ENCODE measurements at places on chromosomes 5 and 9. TPM values are rescaled to one million over a fixed set of nuclear protein-coding genes. Genes with fewer than 3 reads are reported as not detected.

GRCh38 chr5:34522599-34523386, 133.3 kb upstream of the RAI14 start:
- H3K4me3 ChIP-seq, result no peak overlapping the region
- DNase-seq, result peak; percentile 82
- H3K36me3 ChIP-seq, result no peaks in the 10 kb centered on the region
- H3K27me3 ChIP-seq, result no peaks in the 10 kb centered on the region

- no peak overlapping the region for H3K4me3 ChIP-seq
- no peaks in the 10 kb centered on the region for H3K4me1 ChIP-seq
- no peaks in the 10 kb centered on the region for H3K36me3 ChIP-seq
- DNase-seq, result no peak
- H3K27ac ChIP-seq, result no peak overlapping the region
- H3K27me3 ChIP-seq, result no peaks in the 10 kb centered on the region
These were observed 2.0 kb downstream of the SLC6A19 start for GRCh38 chr5:1203311-1203967.

TAS2R1 gene
- not detected for total RNA-seq

GRCh38 chr5:169176709-169177694, 123.9 kb downstream of the SLIT3 start:
- no peaks in the 10 kb centered on the region for H3K27me3 ChIP-seq
- DNase-seq, result no peak
- no peaks in the 10 kb centered on the region for H3K4me1 ChIP-seq

- H3K4me1 ChIP-seq, result peaks cover 4% of the 10 kb centered on the region
- no peaks in the 10 kb centered on the region for H3K36me3 ChIP-seq
- no peak overlapping the region for H3K27ac ChIP-seq
- no peak for DNase-seq
- no peak overlapping the region for H3K4me3 ChIP-seq
- no peaks in the 10 kb centered on the region for H3K27me3 ChIP-seq
These were observed 76.6 kb downstream of the PTPDC1 start for GRCh38 chr9:94160594-94161501.

GRCh38 chr5:41270423-41271251, 57.3 kb upstream of the C6 start:
- H3K36me3 ChIP-seq, result no peaks in the 10 kb centered on the region
- H3K27ac ChIP-seq, result no peak overlapping the region
- H3K27me3 ChIP-seq, result no peaks in the 10 kb centered on the region
- H3K4me1 ChIP-seq, result no peaks in the 10 kb centered on the region
- no peak overlapping the region for H3K4me3 ChIP-seq

DNA sequence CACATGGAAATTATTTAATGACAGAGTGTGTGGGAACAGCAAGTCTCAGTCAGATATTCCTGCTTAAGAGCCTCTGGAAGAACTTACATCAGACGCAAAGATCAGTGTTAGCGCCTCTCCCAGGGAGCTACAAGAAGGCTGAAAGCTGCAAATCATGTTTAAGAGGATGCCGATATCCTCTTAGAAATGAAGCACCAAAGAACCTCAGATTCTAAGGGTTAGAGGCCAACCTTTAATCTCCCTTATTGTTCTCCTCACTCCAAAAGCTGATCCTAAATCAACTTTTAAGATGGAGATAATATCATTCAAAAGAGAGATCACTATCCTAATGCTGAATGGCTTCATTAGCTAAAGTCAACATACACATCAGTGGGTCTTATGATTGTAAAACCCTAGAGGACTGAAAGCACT, 160.6 kb downstream of the NFIB start:
- no peaks in the 10 kb centered on the region for H3K36me3 ChIP-seq
- DNase-seq, result no peak
- no peak overlapping the region for H3K4me3 ChIP-seq

DNA sequence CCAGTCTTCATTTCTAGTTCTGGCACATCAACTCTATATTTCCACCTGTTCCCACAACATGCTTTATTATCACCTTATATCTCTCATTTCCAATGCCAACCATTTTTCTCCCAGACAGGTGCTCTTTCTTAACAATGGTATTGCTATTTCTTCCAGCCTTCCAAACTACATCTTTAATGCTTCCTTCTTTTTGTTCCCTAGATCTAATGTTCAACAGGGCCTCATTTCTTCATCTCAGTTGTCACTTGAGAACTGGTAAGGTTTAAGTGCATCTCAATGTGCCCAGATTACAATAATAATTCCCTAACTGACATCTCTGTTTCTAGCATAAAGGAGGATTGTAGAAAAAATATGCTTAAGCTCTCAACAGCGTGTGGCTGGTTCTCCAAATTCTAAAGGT, 272.6 kb downstream of the COX7C start:
- no peaks in the 10 kb centered on the region for H3K4me1 ChIP-seq
- no peak overlapping the region for H3K27ac ChIP-seq
- no peaks in the 10 kb centered on the region for H3K27me3 ChIP-seq

DNA sequence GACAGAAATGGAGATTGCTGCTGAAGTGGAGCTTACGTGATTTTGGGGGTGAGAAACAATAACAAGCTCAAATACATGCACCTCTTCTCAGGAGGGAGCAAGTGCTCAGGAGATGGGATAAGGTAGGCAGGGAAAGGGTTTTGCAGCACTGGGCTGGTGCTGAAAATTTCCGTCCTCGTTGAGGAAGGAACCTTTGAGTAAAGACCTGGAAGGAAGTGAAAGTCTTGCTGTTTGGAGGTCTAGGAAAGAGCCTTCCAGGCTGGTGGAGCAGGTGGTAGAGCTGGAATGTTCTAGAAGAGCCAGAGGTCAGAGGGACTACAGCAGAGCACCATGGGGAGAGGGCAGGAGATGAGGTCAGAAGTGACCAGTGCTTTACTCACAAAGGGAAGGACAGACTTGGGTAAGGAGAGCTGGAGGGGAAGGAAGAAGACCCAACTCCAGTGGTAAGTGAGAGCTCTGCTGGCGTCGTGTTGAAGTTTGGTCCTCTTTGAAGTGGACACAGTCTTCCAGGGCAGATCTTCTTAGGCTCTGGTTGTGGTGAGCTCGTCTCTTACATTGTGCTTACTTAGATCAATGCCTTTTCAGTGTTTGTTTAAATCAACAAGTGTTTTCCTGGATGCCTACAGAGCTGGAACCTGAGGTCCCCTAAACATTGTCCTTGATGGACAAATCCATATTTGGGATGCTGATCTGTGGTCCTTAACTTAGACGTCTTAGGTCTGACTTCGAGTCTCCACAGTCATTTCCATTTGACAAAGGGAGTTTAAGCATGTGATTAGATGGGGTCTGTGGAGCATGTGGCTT, 21.0 kb downstream of the ANKRD33B start:
- H3K27me3 ChIP-seq, result no peaks in the 10 kb centered on the region
- H3K4me1 ChIP-seq, result peaks cover 13% of the 10 kb centered on the region
- peaks cover 11% of the 10 kb centered on the region for H3K36me3 ChIP-seq
- H3K27ac ChIP-seq, result no peak overlapping the region

TEX48 gene
- not detected for total RNA-seq

PRRX2 gene
- total RNA-seq, result 14.5 TPM

GRCh38 chr5:58898006-58898405, 315.1 kb downstream of the RAB3C start:
- no peak overlapping the region for H3K4me3 ChIP-seq
- no peak overlapping the region for H3K27ac ChIP-seq

DNA sequence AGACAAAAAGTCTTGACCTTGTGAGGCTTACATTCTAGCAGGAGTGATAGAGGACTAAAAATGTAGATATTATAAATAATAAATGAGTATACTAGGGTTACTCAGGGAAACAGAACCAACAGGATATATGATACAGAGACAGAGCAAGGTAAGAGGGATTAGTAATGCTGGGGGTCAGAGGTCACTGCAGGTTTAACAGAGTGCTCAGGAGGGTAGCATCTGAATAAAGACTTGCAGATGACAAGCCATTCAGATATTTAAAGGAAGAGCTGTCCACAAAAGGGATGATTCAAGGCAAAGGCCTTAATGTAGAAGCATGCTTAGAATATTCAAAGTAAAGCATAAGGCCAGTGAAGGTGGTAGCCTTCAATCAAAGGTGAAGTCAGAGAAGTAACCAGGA, 65.6 kb upstream of the SEMA6A start:
- H3K4me1 ChIP-seq, result no peaks in the 10 kb centered on the region
- no peaks in the 10 kb centered on the region for H3K36me3 ChIP-seq
- no peaks in the 10 kb centered on the region for H3K27me3 ChIP-seq
- no peak overlapping the region for H3K27ac ChIP-seq
- no peak for DNase-seq
- H3K4me3 ChIP-seq, result no peak overlapping the region

GRCh38 chr9:126327006-126327713, 531 bp downstream of the MVB12B start:
- H3K27ac ChIP-seq, result peak overlapping the region; percentile 91
- H3K36me3 ChIP-seq, result no peaks in the 10 kb centered on the region
- no peak for DNase-seq
- H3K27me3 ChIP-seq, result no peaks in the 10 kb centered on the region
- H3K4me3 ChIP-seq, result peak overlapping the region; percentile 82

- peaks cover 6% of the 10 kb centered on the region for H3K36me3 ChIP-seq
- H3K4me1 ChIP-seq, result no peaks in the 10 kb centered on the region
- no peak for DNase-seq
- H3K27ac ChIP-seq, result no peak overlapping the region
- H3K27me3 ChIP-seq, result no peaks in the 10 kb centered on the region
These were observed 28.5 kb upstream of the CDK5RAP2 start for GRCh38 chr9:120608421-120608820.

GRCh38 chr9:94870465-94870792, 143.9 kb downstream of the AOPEP start:
- no peak for DNase-seq
- H3K27ac ChIP-seq, result no peak overlapping the region
- H3K4me1 ChIP-seq, result no peaks in the 10 kb centered on the region
- H3K4me3 ChIP-seq, result no peak overlapping the region

SEMA6A gene
- total RNA-seq, result 18.6 TPM

MARCOL gene
- not detected for total RNA-seq

DNA sequence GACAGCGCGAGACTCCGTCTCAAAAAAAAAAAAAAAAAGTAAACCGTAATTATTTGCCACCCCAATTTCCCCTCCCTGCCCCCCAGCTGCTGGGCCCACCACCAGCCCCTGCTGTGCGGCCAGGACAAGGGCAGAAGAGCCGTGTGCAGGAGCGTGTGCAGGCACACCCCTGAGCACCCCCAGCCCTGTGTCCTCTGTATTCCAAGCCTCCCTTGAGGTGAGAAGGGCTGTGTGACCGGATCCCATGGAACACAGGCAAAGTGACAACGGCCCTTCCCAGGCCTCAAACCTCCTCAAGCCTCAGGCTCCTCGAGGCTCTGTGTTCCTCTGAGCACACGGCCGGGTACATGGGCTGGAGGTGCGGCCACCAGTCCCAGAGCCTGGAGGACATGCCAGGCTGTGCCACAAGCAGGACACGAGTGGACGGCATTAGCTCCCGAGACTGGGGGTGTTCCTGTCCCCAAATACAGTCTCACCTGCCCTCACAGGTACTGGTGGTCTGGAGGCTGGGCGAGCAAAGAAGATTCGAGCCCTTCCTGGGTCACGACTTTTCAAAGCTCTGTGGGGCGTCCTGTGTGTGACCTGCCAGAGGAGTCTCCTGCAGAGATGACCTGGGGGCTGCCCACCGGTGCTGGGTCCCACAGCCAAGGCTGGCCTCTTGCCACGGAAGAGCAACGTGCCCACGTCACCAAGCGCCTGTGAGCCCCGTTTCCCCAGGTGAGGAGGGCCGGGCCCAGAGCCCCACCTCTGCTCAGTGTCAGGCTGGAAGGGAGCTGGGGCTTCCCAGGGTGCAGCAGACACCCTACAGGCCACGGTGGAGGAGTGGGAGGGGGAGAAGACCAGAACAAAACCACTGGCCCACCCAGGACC, 47.1 kb upstream of the SIMC1 start:
- no peak overlapping the region for H3K27ac ChIP-seq
- peaks cover 16% of the 10 kb centered on the region for H3K27me3 ChIP-seq
- no peak overlapping the region for H3K4me3 ChIP-seq
- no peaks in the 10 kb centered on the region for H3K4me1 ChIP-seq

GRCh38 chr9:9846557-9846956, 766.2 kb downstream of the PTPRD start:
- H3K4me3 ChIP-seq, result no peak overlapping the region
- H3K36me3 ChIP-seq, result no peaks in the 10 kb centered on the region
- no peak overlapping the region for H3K27ac ChIP-seq
- no peaks in the 10 kb centered on the region for H3K27me3 ChIP-seq
- H3K4me1 ChIP-seq, result no peaks in the 10 kb centered on the region
- no peak for DNase-seq

SLCO4C1 gene
- not detected for total RNA-seq

GRCh38 chr5:80205846-80206245, 50.0 kb downstream of the SERINC5 start:
- DNase-seq, result no peak
- H3K36me3 ChIP-seq, result no peaks in the 10 kb centered on the region
- peak overlapping the region; percentile 81 for H3K27ac ChIP-seq
- no peaks in the 10 kb centered on the region for H3K27me3 ChIP-seq
- peaks cover 72% of the 10 kb centered on the region for H3K4me1 ChIP-seq

DNA sequence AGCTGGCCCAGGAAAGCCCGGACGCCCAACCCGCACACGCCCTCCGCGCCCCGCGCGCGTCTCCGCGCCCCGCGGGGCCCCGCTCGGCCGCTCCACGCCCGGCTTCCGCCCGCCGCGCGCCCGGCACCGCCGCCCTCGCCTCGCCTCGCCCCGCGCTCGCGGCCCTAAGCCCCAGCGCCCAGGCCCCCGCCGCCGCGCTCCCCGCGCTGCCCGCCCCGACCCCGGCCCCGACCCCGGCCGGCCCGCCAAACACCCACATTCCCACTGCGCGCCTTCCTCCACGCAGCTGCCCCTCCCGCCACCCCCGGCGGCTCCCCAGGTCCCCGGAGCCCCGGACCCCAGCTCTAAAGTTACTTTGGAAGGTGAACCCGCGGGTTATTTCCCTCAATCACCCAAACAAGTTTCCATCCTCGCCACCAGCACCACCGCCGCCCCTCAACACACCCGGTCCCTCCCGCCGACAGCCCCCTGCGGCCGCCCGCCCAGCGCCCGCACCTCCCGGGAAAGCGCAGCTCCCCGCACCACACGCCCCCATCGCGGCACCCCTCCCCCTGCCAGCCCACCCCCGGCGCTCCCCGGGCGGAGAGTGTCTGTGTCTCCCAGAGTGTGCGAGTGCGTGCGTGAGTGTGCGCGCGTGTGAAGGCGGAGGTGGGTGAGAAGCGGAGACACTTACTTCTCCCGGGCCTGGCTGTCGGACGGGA, 439 bp downstream of the SSBP2 start:
- H3K4me1 ChIP-seq, result no peaks in the 10 kb centered on the region
- peak overlapping the region; percentile 88 for H3K27ac ChIP-seq
- H3K4me3 ChIP-seq, result peak overlapping the region; percentile 85

DNA sequence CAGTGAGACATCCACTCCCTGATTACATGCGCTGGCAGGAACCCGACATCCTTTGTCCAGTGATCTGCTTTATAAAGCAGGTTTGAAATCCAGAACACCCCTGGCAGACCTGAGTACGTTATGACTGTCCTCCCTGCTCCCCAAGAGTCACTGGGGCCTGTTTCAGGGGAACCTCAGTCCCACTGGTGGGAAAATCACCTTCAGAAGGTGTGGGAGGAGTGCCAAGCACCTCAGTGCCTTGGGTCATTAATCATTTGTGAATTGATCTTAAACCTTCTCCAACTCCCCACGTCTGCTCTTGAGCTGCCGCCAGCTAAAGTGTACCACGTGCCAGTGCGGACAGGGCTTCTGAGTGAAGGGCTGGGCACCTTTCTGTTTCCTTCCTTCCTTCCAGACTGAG, 16.2 kb downstream of the SLC6A3 start:
- DNase-seq, result no peak
- H3K36me3 ChIP-seq, result no peaks in the 10 kb centered on the region
- H3K27me3 ChIP-seq, result no peaks in the 10 kb centered on the region
- H3K4me3 ChIP-seq, result no peak overlapping the region
- no peaks in the 10 kb centered on the region for H3K4me1 ChIP-seq
- no peak overlapping the region for H3K27ac ChIP-seq
